ENCODE measurements at places on chromosomes 1 and 21.

DNA sequence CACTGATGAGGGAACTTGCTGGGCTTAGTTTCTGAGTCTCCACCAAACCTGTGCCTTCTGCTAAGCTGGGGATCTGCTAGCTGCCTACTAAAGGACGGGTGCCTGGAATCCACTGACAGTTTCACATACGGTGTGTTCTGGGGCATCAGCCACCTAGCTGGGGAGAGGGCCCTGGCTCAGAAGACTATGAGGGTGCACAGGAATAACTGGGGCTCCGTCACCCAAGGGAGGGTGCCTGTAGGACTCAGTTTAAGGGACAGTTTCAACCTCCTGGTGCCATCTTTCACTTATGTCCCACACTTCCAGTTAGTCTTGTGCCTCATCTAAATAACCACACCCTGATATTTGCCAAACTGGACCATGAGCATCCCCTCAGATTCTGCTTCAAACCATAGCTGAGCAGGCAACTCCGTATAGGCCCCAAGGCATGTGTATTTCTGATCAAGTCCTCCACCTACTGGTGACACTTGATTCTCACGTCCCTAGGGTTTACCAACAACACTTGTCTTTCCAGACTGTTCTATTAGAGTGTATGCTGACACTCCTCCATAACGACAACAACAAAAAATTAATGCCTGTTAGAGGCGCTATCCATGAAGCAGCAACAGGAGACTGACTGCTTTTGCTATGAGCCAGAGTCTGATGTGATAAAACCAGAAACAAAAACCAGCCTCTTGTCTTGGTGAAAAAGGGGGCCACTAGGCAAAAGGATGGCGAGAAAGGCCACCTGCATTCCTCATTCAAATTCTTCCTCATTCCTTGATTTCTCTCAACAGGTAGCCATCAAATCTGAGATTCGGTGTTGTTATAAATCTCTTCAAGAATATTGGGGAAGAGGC is 55.0 kb upstream of the PAXBP1 start:
- peak; percentile 50 for DNase-seq

GRCh38 chr1:42170779-42171621 is 6.5 kb upstream of the GUCA2A start:
- peak; percentile 8 for DNase-seq

DNA sequence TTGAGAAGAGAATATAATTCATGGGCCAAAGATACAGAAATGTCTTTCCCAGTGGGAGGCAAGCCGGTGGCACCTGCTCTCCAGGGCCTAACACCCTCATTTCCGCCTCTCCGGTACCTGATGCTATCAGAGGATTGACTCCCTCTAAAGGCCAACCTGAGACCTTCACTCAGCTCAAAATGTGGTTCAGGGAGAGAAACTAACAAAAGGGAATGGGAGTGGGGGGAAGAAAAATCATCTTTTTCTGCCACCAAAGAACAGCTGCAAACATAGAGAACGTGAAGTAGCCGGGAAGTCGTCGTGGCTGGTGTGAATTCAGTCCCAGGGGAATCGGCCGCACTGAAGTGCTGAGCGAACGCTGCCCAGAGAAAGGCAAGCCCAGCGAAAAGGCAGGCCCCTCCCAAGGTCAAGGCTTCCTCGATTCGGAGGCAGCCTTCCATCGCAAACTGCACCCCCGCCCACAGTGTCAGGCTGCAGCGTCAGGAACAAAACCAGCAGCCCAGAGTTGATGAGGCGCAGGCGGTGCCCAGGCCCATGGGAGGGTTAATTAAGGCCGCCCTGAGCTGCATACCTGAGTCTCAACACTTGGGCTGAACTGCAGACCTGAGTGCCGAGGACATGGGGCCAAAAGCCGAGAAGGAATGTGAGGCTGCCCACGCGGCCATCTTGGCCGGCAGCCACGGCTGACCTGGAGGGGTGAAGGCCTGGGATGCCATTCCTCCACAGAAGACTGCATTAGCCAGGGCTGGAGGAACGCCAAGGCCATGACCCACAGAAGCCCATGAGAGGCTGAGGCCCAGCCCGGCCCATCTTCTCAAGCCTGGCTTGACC is 160.2 kb downstream of the PSMG1 start:
- DNase-seq, result no peak

DNA sequence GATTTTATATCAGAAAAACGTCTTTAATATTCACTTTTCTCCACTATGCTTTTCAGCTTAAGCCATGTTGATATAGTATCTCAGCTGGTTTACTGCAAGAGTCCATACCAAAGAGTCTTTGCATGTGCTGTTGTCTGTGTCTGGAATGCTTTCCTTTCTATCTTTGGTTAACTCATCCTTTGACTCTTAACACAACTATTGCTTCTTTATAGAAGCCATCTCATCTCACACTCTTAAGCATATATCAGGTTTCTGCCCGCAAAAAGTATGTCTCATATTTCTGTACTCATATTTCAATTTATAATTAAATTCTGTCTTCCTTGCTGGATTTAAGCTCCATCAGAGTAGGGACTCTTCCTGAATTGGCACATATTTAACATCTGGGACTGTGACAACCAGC is 220.9 kb upstream of the KCNK2 start:
- no peak for DNase-seq

GRCh38 chr1:108316545-108316944 is 72.7 kb upstream of the NBPF4 start:
- no peak for DNase-seq

- no peak for DNase-seq
Observed at GRCh38 chr1:75589637-75590036, 21.3 kb downstream of the SLC44A5 start.

DNA sequence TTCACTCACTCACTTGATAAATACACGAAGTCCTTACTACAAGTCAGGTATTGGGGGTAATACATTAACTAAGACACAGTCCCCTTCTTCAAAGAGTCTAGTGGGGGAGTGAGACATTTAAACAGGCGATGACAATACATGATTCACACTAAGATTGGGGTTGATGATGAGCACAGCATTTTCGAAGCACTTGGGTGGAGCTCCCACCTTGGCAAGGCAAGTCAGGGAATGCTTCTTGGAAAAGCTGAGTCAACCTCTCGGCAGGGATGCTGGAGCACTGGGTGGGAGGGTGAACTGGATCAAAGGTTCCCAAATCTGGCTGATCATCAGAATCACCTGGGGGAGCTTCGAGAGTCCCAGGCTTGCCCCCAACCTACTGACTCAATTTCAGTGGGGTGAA is 57.9 kb upstream of the ENAH start:
- no peak for DNase-seq

DNA sequence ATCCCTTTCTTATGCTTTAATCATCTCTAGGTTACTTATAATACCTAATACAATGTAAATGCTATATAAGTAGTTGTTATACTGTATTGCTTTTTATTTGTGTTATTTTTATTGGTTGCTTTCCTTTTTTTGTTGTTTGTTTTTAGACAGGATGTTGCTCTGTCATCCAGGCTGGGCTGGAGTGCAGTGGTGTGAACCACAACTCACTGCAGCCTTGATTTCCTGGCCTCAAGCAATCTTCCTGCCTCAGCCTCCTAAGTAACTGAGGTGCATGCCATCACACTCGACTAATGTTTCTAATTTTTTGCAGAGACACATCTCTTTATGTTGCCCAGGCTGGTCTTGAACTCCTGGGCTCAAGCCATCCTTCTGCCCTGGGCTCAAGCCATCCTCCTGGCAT is 26.9 kb downstream of the KRTAP19-8 start:
- DNase-seq, result peak; percentile 8

- DNase-seq, result peak; percentile 59
Observed at GRCh38 chr1:202154766-202155477, 5.5 kb downstream of the PTPN7 start.

GRCh38 chr1:167880580-167881021 is 33.3 kb downstream of the ADCY10 start:
- no peak for DNase-seq

DNA sequence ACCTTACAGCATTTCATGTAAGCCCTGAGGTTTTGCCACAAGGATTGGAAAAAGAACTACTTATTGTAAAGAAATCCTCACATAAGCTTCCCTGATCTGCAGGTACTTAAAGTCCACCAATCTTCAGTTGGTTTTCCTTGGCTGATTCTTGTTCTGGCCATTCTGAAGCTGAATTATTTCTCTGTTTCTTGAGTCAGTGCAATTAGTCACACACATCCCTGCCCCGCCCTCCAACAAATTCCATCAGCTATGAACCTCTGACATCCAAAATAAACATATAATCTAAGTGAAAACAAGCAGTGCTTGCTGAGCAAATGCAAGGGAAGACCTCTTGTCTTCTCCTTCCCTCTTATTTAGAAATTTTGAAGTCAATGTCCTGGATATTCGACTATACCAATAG is 8.2 kb upstream of the FNDC7 start:
- no peak for DNase-seq

GRCh38 chr1:30762152-30762929 is 4.8 kb upstream of the LAPTM5 start:
- no peak for DNase-seq

DNA sequence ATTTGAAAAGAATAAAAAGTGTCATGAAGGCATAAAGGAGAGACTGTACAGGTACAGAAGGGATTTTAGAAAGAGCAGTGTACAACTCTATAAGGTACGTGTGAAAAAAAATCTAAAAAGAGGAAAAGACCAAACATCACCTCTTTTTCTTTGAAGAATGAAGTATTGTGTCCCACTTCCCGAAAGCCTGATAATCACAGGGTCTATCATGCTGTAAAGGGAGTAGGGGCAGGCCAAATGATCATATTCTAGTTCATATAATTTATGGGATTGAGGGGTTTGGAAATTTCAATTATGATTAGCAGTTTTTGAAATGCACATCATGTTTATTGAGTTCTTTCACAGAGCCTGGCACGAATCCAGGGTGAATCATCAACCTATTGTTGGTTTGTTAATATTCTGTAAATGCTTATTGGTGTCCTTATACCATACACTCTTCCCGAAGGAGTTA is 910 bp upstream of the RERE start:
- peak; percentile 46 for DNase-seq

DNA sequence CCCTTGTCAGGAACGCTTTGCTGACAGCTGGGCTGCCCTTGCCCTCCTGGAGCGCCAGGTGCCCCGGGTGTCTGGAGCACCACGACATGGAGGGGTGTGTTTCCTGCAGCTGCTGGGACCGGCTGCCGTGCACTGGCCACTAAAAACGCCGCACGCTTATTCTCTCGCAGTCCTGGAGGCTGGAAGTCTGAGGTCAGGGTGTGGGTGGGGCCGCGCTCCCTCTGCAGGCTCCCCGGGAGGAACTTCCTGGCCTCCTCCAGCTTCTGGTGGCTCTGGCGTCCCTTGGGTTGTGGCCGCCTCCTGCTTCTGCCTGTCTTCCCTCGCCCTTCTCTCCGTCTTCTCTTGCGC is 28.0 kb upstream of the PLCH2 start:
- no peak for DNase-seq

DNA sequence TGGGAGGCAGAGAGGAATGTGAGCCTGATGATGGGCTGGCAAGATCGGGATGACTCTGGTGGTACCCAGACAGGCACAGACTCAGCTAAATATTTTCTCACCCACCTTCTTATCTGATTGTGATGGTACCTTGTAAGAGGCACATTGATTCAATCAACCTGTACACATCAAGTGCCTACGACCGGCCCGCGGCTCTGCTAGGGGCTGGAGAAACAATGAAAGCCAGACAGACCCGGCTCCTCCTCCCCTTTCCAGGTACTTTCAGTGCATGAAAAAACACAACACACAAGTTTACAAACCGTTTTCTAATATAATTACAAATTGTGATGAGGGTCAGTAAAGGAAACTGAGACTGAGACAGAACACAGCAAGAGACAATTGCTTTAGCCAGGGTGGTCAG is 115.0 kb downstream of the LACTBL1 start:
- no peak for DNase-seq

GRCh38 chr21:45802425-45802824 is 158.9 kb downstream of the PCBP3 start:
- DNase-seq, result no peak

DNA sequence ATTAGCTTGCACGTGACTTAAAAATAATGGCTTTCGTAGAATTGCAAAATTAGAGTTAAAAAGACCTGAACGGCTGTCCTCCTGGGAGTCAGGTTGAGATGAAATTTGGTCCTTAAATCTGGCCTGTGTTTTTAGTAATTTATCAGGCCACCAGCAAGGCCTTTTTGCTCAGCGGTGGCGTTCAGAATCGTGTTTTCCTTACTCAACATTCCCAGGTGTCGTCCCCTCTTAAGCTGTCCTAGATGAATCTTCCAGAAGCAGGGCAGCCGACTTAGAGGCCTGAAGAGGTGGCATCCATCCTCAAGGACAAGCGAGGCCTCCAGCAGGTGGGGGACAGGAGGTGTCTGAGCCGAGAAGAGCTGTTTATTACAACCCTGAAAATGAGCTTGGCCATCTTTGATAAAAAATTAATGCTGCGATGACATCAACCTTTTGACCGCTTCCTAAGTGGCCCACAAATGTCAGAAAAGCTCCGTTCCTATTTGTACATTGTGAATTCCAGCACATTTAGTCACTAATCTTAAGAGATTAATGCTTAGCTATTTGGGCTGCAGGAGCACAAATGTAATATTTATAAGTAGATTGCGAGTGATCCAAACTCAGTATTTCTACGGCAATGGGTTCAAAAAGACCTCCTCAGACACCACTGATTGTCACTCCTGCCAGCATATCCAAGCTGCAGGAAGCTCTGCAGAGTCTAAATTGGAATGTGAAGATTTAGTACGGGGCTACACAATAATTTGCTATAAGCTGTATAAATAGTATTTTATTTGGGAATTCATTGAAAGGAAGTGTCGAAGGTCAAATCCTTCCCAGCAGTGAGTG is 344.1 kb upstream of the VAMP3 start:
- DNase-seq, result no peak

DNA sequence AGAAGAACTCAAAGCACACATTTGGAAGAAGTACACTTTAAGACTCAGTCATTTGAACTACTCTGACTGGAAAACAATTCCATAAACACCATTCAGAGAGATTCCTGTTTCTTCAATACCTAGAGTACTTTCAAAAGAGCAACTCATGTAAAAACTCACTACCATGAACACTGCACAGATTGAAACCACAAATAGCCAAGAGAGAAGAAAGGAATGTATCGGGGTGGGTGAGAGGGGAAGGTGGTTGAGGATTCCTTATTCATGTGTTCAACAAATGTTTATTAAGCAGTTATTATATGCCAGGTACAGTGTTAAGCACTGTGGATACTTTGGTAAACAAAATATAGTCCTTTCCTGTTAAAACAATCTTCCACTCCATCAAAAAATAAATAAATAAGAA is 64.7 kb downstream of the NRIP1 start:
- no peak for DNase-seq

- DNase-seq, result no peak
Observed at GRCh38 chr1:8527941-8528340, 210.0 kb downstream of the SLC45A1 start.

- DNase-seq, result no peak
Observed at GRCh38 chr1:63912643-63913042, 138.8 kb downstream of the ROR1 start.

DNA sequence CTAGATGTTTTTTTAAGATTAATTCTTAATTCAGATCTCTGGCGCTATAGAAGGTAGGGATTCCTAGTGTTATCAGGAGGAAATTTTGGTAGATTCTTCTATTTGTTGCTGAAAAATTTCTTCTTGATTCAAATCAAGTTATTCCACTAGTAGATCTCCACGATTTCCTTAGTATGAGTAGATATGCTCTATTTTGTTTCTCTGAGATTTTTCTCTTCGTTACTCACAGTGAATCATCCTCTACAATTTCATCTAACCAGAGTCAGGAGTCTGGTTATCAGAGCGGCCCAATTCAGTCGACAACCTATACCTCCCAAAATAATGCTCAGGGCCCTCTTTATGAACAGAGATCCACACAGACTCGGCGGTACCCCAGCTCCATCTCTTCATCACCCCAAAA is 18.8 kb upstream of the HAX1 start:
- DNase-seq, result no peak
